ENCODE measurements at places on chromosomes 7 and 10. TPM values are rescaled to one million over a fixed set of nuclear protein-coding genes. Genes with fewer than 3 reads are reported as not detected.

The SLC39A12 gene
- total RNA-seq = not detected

The HOGA1 gene
- total RNA-seq = 0.13 TPM

The MRLN gene
- not detected for total RNA-seq

The CC2D2B gene
- not detected for total RNA-seq

The SPDYE9 gene
- total RNA-seq = not detected

The PRSS2 gene
- total RNA-seq = not detected

The MLXIPL gene
- under 0.01 TPM for total RNA-seq

The PAXIP1 gene
- 5.0 TPM for total RNA-seq

The ARID5B gene
- 13.7 TPM for total RNA-seq

The OR13A1 gene
- not detected for total RNA-seq

The DEPP1 gene
- total RNA-seq = 0.26 TPM

The CPXM2 gene
- total RNA-seq = under 0.01 TPM

The NPTX2 gene
- total RNA-seq = 0.13 TPM

The LIPK gene
- 0.13 TPM for total RNA-seq

The ZNRF2 gene
- total RNA-seq = 18.4 TPM

The OR6B1 gene
- total RNA-seq = not detected

The LYZL2 gene
- not detected for total RNA-seq

The ZCWPW1 gene
- total RNA-seq = 1.3 TPM

The CPEB3 gene
- 3.3 TPM for total RNA-seq

The NKX2-3 gene
- total RNA-seq = not detected

The GTF2IRD1 gene
- 23.7 TPM for total RNA-seq

The PLAC9 gene
- total RNA-seq = not detected

The PRTFDC1 gene
- total RNA-seq = 2.4 TPM

The IQUB gene
- total RNA-seq = not detected

The HOXA10 gene
- not detected for total RNA-seq

The PILRA gene
- not detected for total RNA-seq

The VWC2 gene
- total RNA-seq = not detected

All from bronchial epithelial cell (primary cell).